Caco-2 (cell line): ENCODE measurements at places on chromosomes 6 and 20. TPM values are rescaled to one million over a fixed set of nuclear protein-coding genes. Genes with fewer than 3 reads are reported as not detected.

Gene GGTLC1
- 0.68 and 1.3 TPM in 2 replicates for total RNA-seq

DNA sequence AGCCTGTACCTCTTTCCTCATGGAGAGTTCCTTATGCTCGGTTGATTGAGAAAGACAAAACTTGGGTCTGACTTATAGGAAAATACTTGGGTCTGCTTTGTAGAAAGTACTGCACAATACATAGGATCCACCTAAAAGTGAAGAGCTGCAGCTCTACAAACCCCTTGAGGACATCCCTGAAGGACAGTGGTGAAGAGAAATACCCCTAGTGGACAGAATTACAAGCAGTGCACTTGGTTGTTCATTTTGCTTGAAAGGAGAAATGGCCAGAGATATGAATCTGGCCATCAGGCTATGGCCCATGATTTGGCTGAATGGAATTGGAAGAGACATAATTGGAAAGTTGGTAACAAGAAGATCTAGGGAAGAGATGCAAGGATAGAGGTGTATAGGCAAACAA is 8.3 kb downstream of the CD24 start:
- DNase-seq: no peak

Gene FAM209B
- total RNA-seq: not detected in 2 replicates

Gene BAK1
- 28.5 and 29.4 TPM in 2 replicates for total RNA-seq

GRCh38 chr6:66568271-66568670 is 861.2 kb upstream of the EYS start:
- peak; percentile 1 for DNase-seq
